ENCODE measurements at places on chromosomes 2 and 18.

GRCh38 chr2:71777946-71778345 lies 324.6 kb downstream of the DYSF start:
- DNase-seq = no peak

GRCh38 chr2:172472446-172473033 lies 45.2 kb downstream of the ITGA6 start:
- no peak for DNase-seq

- peak; percentile 66 for DNase-seq
These were observed 29.2 kb upstream of the ALLC start for GRCh38 chr2:3628800-3629199.

DNA sequence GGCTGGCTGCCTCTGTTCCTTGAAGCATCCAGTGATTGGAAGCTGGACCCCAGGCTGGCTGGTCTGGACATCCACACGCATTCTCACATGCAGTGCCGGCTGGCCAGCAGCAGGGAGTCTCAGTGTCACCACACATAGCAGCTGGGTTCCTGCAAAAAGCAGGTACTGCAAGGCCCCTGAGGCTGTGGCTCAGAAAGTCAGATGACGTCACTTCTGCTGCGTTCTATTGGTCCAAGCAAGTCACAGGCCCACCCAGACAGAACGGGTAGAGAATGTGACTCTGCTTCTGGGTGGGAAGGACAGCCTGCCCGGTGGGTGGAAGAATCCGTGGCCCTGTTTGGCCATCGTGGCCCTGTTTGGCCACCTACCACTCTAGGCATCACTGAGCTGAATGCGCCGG lies 51.3 kb upstream of the SPP2 start:
- DNase-seq = peak; percentile 57

DNA sequence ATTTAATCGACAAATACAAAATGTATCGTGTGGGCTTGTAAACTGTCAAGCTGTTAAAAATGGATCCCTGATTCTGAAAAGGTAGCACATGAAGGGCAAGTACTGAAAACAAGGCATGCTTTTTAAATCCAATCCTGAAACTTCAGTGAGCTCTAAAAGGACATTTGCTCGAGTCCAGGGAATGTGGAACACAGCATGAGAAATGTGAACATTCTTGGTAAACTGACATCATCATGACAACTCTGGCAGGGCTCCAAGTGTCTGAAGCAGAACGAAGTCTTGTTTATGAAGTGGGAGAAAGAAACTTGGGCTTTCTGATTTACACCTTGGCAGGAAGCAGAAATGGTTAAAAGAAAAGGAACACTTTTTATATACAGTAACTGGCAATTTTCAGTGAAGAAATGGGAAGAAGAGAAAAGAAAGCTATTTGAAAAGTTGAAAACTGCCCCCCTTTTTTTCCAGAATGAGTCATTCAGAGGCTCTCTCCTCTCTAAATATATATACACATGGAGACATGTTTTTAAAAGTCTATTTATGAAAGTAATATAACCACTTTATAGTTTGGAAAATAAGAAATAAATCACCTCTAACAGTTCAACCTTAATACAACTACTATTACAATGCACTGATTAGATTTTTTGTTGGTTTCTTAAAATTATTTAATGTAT lies 120.8 kb downstream of the GAREM1 start:
- peak; percentile 87 for DNase-seq

DNA sequence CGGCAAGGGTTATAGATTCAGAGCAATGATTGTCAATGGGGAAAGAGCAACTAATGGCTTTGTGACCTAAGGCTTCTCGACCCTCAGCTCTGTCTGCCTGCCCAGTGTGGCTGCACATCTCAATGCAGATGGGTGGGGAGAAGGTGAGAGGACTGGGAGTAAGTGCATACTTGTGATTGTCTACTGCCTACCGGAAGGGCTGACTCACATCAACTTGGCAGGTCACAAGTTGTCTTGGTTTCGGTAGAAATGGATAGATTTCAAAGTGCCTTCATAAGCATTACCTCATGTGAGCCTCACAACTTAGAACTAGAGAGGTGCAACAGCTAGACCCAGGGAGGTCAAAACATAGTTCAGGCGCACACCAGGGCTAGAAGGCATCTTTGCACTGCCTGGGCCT lies 29.4 kb downstream of the STAT1 start:
- DNase-seq = no peak

DNA sequence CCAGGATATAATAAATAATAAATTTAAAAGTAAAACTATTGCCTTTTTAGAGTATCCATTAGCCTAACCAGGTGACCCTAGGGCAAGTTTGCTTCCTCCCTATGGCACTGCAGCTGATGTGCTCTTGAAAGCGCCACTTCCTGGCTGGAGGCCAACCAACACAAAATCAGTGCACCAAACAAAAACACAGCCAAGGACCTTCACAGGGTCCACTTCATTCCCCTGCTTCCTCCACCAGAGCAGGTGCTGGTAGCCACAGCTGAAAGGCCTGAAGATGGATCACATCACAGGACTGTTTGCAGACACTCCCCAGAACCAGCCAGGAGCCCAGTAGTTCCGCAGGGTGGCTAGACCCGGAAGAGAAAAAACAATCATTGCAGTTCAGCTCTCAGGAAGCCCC lies 108.8 kb downstream of the TWIST2 start:
- DNase-seq = no peak

GRCh38 chr18:11808001-11808855 lies 43.0 kb upstream of the CHMP1B start:
- peak; percentile 96 for DNase-seq

- DNase-seq = no peak
These were observed 68.3 kb downstream of the CRACDL start for GRCh38 chr2:98867539-98868309.
